ENCODE measurements at places on chromosomes 3 and 15.

DNA sequence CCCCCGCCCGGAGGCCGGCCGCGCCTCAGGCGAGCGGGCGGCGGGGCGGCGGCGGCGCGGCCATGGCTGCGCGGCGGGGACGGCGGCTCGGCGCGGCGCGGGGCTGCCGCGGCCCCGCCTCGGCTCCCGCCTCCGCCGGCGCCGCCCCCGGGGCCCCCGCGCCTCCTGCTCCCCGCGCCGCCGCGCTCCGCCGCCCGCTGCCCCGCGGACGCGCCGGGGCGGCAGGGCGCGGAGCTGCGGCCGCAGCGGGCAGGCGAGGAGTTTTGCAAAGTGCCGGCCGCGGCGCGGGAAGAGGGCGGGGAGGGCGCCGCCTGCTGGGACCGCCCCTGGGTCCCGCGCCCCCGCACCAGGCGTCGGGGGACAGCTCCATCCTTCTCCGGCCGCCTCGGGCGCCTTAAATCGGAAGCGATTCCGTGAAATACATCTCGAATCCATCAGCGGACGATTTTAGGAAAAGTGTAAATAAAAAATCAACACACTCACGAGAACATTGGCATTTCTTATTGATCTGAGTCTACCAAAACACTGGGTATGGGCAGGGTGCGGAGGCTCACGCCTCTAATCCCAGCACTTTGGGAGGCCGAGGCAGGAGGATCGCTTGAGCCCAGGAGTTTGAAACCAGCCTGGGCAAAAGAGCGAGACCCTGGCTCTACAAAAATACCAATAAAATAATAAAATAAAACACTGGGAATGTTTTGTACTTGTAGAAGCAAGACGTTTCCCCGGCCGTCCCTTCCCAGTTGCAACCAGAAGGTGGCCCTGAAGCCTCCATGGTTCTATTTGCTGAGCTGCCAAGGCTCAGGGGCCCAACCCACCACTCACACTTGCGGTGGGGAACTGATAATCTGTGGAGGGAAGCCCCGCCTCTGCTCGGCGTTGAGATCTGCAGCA lies 136.9 kb downstream of the NUP210 start:
- DNase-seq: peak; percentile 71

DNA sequence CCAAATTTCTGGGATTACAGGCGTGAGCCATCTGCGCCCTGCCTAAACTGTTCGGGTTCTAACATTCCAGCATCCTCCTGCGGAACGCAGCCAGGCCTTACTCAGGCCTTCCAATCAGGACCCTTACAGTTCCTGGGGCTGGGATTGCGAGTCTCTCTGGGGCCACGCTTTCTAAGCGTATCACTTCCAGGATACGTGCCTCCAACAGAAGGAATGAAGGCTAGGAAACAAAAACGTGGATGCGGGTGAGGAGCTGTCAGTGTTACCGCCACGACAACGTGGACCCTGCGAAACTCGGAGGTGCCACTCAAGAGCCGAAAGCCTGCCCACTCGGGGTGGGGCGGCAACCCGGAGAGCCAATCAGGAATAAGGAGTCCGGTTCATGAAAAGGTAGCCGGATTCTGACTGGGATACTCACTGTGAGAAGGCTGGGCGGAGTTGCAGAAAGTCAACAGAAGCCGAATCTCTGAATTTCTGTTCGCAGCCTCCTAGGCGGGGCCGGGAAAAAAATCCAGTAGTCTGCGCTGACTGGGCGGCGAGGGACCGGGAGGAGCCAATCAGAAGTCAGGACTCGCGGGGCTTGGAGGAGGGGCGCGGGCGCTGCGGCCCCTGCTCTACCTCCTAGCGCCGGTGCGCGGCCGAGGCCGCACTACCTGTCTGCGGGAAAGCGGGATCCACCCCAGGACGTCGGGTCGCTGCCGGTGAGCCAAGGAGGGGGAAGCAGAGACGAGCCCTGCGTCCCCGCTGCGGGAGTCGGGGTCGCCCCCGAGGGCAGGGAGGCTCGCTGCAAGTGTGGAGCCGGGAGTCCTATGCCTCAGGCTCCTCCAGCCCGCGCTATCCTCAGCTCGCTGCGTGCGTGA lies at the start of gene HYKK:
HYKK (plus strand) TSS at position 607 of the 860 bp plus-strand sequence. CDS start 5,512 bp downstream, outside the sequence.
- DNase-seq: peak; percentile 96

- DNase-seq: peak; percentile 39
Observed at GRCh38 chr15:80801891-80802680, 22.9 kb downstream of the CEMIP start.

DNA sequence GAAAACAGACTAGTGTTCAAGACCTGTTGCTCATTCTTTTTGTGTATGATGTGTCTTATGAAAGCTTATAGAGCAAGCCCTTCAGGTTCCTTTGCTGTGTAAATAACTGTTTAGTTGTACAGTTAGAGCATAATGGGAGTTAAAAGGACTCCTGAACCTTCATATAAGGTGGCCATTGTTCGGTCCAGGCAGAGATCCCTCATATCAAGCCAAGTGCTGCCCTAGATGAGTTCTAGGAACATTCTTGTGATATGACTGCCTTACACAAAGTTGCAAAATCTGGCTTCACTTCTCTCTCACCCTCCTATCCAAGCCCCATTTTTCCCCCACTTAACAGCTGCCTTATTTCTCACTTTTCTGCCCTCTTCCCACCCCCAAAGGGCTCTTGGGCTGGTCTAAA lies 26.9 kb downstream of the GYG1 start:
- DNase-seq: no peak

DNA sequence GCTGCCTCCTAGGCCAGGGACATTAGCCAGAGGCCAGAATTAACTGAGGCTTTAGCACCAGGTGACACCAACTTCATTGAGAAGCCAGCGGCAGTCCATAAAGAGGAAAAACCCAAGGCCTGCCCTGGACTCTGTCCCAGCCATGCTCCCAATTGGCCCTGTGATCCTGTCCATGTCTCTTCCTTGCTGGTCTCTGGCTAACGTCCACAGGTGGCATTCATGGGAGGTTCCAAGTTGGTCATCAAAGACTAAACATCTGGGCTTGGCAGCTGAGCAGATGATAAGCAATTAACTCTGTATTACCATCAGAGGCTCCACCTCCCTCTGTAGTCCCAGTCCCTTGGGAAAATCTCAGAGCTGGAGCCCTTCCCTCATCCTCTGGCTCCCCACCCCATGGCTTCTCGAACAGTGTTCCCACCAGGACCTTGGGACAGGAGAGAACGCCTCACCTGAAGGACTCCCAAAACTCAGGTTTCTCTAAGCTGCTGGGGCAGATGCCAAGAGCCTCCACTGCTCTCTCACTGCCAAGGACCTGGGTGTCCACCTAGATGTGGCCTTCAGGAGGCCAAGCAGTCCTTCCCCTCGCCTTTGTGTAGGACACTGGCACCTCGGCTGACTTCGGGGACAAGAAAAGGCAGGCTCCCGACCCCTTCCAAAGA lies 40.4 kb downstream of the GOLGA6A start:
- DNase-seq: no peak

DNA sequence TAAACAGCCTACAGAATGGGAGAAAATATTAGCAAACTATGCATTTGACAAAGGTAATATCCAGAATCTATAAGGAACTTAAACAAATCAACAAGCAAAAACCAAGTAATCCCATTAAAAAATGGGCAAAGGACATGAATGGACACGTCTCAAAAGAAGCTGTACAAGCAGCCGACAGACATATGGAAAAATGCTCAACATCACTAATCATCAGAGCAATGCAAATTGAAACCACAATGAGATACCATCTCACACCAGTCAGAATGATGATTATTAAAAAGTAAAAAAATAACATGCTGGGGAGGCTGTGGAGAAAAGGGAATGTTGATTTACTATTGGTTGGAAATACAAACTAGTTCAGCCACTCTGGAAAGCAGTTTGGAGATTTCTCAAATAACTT lies 30.7 kb upstream of the PPM1L start:
- DNase-seq: no peak

DNA sequence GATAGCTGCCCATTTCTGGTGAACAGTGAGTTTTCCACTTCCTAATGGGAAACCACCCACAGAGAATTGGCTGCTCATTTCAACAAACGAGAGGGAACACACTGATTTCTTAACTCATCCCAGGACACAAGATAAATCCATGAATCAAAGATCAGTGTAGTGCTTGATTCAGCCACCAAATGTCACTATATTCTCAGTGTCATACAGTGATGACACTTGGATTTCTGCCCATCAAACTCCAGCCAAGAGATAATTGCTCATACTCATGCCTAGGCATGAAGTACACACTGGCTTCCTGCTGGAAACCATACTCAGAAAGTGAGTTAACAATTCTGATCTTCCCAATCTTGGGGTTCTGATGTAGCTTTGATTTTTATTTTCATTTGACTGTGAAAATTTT lies 35.4 kb upstream of the GRM7 start:
- no peak for DNase-seq

DNA sequence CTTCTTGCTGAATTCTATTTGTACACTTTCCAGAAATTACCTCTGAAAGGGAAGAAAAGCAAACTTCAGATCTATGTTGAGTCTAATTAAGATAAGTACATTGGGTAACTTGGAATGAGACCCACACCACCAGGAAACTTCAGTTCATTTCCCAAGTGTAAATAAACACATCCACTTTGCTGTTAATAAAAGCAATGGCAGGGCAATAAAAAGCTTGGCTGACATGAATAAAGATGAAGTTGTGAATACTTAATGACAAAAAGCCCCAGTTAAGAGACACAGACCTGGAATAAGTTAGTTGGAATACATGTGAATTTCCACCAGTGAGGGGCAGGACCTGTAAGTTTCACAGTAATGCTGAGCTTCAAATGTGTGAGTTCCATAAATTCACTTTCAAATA lies 83.3 kb downstream of the MEX3B start:
- DNase-seq: no peak

DNA sequence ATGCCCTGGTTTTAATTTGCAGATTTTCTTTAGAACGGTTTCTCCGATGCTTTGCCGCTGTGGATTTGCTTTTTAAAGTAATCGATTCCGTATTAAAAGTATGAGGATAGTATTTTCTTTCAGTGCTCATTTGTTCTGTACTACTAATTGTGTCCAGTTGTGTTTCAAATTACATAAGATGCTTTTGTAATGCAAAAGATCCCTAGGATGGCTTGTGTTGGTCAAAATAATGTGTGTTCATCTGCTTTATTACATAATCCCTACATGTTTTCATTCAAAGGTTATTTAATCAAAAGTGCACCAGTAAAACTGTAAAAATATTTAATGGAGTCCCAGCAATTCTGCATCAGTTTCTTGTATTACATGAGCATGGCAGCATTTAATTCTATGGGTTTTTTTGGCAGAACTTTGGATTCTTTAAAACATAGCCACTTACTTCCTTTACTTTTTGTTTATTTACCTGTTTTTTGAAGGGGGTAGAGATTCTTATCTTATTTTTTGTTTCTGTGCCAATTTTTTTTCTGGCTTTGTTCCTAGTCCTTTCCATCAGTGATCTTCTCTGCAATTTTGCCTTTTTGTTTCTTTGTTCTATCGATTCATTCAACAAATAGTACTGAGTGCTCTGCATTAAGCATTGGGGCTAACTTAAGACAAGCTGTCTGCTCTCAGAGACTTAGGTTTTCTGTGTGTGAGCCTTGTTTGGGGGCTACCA lies 352.8 kb downstream of the LRTM1 start:
- DNase-seq: no peak

- DNase-seq: no peak
Observed at GRCh38 chr3:22594990-22595389, 608.1 kb upstream of the UBE2E2 start.

- DNase-seq: no peak
Observed at GRCh38 chr15:29115093-29115991, 154.3 kb downstream of the NSMCE3 start.

DNA sequence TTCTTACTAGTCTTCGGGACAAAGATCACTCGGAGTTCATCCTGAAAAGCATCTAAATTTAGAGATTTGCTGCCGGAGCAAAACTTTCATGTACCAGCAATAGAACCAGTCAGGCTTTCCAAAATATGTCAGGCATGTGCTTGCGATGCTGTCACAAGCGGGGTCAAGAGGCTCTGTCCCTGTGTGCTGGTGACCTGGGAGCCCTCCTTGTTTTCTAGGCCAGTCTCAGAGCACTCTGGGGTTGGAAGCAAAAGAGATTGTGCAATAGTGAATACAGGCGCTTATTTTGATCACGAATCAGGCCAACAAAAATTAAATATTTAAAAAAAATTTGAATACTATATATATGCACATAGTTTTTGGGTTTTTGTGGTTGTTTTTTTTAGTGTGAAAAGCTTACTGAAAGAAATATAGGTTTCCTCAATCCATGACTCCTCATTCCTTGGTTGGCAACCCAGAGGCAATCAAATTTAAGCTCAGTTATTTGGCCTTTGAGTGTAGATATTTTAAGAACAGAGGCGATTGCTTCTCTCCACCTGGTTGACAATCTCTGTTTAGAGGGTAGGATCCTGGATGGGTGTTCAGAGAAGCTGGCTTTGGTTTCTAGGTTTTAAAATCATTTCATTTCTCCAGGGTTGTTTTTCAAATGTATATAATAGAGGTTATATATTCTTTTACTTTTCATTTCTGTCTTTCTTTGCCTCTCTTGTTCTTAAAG lies 8.4 kb upstream of the KLHL24 start:
- no peak for DNase-seq

DNA sequence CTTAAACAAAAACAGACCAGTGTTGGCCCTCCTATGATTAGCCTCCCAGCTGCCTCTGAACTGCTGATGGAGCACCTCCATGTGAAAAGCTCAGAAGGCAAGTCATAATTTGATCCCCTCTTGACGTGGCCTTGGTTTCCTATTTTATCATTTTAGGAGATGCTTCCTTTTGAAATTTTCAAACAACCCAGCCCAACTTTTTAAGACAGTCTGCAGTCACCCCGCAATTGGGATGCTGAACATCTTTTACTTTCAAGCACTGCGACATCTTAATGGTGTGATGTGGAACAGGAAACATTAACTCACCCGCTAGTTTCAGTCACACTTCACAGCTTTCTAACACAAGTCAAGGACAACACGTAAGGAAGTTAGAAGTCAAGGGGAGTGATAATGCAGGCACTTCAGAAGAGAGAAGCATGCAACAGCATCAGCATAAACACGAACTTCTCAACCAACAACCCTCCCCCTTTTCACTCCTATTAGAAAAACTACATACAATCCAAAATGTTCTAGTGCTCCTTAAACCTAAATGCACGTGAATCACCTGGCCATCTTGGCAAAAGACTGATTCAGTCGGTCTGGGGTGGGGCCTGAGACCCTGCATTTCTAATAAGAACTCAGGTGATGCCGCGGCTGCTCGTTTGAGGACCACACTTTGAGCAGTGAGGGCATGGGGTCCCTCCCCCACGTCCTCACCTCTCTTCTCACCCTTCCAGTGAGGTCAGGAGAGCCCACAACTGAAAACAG lies 161.5 kb downstream of the FOXP1 start:
- no peak for DNase-seq

- DNase-seq: peak; percentile 20
Observed at GRCh38 chr3:151900884-151901643, 27.6 kb downstream of the SUCNR1 start.
